Glomerular endothelial cell (primary cell): ENCODE measurements at places on chromosomes 1 and 21. TPM values are rescaled to one million over a fixed set of nuclear protein-coding genes. Genes with fewer than 3 reads are reported as not detected.

- DNase-seq: no peak
These were observed 2.7 kb upstream of the FMO1 start for GRCh38 chr1:171245458-171246064.

DNA sequence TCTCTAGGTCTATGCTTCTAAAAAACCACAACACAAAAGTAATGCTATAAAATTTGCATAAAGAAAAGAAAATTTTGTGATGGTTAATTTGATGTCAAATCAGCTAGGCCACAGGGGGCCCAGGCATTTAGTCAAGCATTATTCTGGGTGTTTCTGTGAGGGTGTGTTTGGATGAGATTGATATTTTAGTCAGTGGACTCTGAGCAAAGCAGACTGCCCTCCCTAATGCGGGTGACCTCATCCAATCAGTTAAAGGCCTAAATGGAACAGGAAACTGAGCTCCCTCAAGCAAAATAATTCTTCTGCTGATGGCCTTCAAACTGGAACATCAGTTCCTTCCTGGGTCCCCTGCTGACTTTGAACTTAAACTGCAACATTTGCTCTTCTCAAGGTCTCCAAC, 358.0 kb downstream of the DSCAM start:
- DNase-seq: no peak

DNA sequence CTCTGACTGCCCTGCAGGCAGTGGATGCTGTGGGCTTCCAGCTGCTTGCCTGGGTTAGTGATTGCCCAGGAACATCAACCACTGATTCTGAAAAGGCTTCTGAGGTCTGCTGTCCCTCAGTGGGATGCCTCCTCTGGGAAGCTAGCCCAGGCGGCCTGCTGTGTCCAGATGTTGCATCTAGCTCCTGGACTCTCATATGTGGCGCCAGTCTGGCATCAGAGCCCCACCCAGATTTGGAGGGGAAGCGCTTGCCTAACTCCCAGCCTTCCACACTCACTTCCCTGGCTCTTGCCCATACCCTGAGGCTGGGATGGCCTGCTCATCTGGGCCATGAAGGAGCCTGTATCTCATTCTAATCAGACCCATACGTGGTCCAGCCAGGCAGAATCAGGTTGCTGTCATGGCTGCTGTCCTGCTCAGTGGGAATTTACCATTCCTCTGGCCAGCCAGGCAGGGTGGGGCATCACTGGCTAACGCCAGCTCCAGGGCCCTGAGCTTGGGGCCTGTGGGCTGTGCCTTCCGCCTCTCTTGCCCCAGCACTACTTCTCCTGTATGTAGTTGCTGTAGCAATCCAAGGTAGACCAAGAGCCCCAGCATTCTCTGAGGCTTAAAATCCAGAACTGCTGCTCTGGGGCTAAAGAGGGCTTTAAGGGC, 4.1 kb downstream of the CSF1 start:
- DNase-seq: no peak

GRCh38 chr1:31755197-31755611, 8.9 kb downstream of the ADGRB2 start:
- no peak for DNase-seq

DNA sequence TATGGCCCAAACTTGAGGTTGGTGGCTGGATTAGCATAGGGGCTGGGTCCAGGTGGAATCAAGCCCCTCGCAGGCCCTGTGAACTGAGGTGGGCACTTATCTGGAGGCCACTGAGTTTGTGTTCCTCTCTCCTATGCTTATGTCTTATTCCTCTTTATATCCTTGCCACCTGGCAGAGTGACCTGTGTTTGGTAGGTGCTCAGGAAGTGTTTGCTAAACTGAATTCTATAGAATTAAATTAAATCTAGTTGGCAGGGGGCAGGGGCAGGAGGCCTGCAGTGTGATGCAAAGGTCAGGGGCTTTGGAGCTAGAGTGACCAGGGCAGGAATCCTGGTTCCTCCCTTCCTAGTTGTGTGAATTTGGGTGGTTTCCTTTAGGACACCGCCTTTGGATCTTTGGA, 1.1 kb upstream of the TMEM9 start:
- DNase-seq: no peak

GRCh38 chr1:99281105-99281504, 16.8 kb downstream of the PLPPR4 start:
- no peak for DNase-seq

DNA sequence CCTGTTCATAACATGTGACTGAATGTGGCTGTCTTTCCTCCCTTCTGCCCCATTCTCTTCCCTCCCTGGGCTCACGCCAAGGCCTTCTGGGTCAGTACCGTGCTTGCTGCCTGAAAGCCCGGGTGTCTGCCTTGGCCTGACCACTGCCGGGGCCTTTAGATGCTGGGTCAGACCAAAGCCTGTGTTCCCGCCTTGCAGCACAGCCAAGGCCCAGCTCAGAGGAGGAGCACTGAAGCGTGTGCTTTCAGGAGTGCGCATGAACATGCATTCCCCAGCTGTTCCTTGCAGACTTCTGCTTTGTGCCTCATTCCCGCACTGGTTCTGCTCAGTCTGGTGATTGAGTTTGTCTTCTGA, 27.0 kb upstream of the SARS1 start:
- no peak for DNase-seq

DNA sequence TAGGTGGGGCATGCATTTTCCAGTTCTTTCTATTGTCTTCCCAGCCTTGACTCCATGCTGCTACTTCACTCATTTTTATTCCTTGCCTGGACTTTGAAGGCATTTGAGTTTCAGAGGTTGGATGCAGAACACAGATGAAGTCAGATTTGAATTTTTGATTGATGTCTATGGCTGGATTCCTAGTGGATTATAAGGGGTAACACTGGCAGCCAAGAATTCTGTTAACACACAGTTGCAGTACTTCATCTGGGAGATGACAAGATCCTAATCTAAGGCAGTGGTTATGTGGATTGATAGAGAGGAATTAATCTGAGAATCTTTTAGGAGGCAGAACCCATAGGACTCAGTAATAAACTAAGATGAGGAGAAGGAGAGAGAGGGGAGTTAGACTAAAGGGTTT, 439.0 kb upstream of the USP24 start:
- DNase-seq: no peak

DNA sequence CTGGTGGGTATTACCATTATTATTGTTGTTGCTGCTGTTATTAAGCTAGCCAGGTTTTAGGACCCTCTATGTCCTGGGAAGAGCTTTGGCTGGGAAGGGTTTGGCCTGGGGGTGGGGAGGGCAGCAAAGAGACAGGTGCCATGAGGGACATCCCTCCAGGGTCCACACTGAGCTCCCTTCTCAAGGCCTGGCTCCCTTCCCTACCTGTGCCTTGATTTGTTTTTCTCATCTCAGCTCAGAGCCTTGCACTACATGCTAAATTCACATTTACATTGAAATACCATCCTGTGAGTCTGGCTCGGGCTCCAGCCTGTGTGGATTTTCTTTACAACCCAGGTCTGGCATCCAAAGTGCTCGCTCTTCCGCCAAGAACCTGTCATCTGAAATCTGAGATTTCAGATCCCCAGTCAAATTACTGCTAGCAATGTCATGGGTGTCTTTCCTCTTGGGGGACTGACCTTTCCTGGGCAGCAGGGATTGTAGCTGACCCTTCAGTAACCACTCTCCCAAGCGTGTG, 536.3 kb downstream of the PTPRU start:
- no peak for DNase-seq

GRCh38 chr21:42343963-42344510, 6.8 kb downstream of the TFF2 start:
- no peak for DNase-seq

- DNase-seq: no peak
These were observed 102.2 kb downstream of the COL24A1 start for GRCh38 chr1:86054396-86054795.

DNA sequence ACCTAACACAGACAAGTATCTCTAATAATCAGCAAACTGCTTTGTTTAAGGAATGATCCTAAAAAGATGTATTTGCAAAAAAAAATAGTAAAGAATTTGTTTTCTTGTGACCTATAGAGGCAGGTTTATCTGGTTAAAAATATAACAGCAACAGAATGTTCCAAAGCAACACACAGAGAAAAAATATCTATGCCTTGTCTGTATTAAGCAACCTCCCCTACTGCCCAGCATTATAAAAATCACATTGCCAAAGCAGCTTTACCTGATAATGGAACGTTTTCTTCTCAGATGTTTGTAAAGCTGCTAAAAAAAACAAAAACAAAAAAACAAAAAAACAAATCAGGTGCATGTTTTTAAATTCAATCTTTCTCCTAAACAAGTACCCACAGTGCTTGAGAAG, 24.7 kb downstream of the PALMD start:
- no peak for DNase-seq

DNA sequence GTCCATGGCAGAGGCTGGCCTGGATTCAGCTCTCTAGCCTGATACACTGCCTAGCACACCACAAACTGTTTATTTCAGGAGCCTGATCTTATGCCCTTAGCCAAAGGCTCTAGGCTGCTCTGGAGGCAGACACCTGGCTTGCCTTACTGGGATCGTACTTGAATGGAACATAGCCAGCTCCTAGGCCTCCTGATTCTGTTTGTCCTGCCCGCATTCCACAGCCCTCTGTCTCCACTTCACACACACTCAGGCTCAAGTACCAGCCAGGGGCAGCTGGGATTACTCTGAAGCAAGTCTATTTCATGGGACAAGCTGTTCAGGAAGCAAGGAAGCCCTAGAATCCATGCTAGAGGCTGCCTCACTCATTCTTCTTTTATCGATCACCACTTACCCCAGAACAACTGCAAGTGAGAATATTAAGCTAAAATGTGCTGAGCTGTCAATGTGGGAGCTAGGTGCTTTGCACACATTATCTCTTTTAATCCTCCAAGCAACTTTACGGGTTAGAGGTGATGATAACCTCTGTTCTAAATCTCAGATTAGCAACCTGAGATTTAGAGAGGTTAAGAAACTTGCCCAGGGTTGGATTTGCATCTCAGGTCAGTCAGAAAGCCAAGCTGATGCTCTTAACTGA, 31.1 kb upstream of the CYP4B1 start:
- DNase-seq: no peak

- no peak for DNase-seq
These were observed 9.7 kb upstream of the LRRC53 start for GRCh38 chr1:74522148-74522547.

DNA sequence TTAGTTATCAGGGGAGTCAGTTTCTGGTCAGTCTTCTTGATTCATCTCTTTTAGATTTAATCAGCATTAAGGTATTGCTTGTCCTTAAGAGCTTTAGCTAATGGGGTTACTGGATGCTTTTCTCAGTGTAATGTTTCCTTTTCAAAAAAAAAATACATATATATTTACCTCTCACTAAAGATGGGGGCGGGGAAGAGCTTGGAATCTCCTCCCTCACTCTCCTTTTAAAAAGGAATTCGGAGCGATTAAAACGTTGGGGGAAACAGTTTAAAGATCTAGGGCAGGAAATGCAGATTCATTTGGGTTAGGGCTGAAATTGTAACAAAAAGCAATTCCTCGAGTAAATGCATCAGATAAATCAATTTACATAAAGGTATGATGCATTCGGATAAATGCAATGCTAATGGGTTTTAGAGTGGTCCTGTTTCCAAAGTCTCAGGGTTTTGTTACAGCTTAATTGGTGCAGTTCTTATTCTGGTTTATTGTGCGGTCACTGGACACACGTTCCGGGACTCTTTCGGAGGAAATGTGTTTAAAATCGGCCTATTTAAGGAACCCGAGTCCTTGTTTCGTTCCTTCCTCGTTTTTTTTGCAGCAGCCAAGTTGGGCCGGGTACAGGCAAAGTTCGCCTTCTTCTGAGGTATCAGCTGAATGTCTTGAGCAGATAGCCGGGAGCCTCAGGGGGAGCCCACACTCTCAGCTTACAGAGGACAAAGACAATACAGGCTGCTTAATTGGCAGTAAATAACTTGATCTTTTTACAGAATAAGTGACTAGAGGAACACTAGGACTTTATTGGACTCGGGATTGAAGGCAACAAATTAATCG, 1.6 kb downstream of the LMO4 start:
- no peak for DNase-seq

GRCh38 chr1:85225624-85226380, 25.0 kb upstream of the SYDE2 start:
- DNase-seq: no peak

DNA sequence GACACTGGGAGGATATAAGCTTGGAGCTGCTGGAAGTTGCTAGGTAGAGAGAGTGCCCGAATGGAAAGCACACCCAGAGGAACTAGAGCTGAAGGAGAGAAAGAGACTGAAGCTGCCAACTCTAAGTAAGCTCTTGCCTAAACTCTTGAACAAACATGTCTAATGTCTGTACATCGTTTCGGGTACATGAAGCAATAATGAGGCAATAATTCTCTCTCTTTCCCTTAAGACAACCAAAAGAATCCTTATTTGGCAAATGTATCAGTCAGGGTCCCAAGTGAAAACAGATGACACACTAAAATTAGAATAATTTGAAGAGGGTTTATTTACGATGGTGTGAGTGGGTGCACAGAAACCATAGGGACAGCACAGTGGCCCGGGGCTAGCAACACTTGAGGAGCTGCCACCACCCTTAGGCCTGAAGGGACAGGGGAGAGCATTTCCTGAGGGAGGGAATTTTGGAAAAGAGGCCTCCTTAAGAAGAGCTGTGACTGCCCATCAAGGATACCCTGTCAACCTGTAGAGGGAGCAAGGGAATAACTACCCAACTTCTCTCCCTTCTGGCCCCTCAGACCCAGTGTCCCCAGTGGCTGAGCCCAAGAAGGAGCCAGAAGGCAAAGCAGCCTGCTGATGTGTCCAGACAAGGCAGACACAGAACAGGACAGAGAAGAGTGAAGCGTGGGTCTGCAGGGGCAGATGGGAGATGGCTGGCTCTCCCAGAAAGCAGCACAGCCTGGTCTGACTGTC, 36.1 kb upstream of the KHDRBS1 start:
- no peak for DNase-seq

- DNase-seq: no peak
These were observed 13.5 kb downstream of the KCNQ4 start for GRCh38 chr1:40796939-40797667.

- DNase-seq: no peak
These were observed 1.5 kb downstream of the TGFB2 start for GRCh38 chr1:218346391-218347204.

DNA sequence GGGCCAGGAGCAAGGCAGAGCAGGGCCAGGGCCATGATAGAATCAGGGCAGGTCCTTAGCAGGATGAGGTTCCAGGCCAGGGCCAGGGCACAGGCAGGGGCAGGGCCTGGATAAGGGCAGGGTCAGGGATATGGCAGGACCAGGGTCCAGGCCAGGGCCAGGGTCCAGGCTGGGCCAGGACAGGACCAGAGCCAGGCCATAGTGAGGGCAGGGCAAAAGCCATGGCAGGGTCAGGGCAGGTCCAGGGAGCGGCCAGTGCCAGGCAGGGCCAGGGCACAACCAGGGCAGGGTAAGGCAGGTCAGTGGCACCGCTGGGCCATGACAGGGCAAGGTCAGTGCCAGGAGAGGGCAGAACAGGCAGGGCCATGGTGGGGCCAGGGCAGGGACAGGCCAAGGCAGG, 152.2 kb downstream of the LIPI start:
- DNase-seq: no peak

GRCh38 chr1:8986814-8987190, 39.4 kb downstream of the SLC2A7 start:
- DNase-seq: no peak

TNFAIP8L2 gene
- not detected in 2 replicates for total RNA-seq

LRRC47 gene
- 33.2 and 38.9 TPM in 2 replicates for total RNA-seq

S100A7A gene
- total RNA-seq: not detected in 2 replicates

FMO1 gene
- total RNA-seq: not detected in 2 replicates

AKR7A2 gene
- 100.0 and 142 TPM in 2 replicates for total RNA-seq

LAD1 gene
- 1.1 TPM in 2 replicates for total RNA-seq

PSMG1 gene
- 34.1 and 41.4 TPM in 2 replicates for total RNA-seq

APOBEC4 gene
- not detected in 2 replicates for total RNA-seq

RYR2 gene
- total RNA-seq: not detected in 2 replicates

NTNG1 gene
- 25.8 and 42.3 TPM in 2 replicates for total RNA-seq

KLF17 gene
- not detected in 2 replicates for total RNA-seq

CTPS1 gene
- total RNA-seq: 38.7 and 69.9 TPM in 2 replicates
